NCI-H2171 (cell line): ENCODE measurements at places on chromosomes 13 and 19.

DNA sequence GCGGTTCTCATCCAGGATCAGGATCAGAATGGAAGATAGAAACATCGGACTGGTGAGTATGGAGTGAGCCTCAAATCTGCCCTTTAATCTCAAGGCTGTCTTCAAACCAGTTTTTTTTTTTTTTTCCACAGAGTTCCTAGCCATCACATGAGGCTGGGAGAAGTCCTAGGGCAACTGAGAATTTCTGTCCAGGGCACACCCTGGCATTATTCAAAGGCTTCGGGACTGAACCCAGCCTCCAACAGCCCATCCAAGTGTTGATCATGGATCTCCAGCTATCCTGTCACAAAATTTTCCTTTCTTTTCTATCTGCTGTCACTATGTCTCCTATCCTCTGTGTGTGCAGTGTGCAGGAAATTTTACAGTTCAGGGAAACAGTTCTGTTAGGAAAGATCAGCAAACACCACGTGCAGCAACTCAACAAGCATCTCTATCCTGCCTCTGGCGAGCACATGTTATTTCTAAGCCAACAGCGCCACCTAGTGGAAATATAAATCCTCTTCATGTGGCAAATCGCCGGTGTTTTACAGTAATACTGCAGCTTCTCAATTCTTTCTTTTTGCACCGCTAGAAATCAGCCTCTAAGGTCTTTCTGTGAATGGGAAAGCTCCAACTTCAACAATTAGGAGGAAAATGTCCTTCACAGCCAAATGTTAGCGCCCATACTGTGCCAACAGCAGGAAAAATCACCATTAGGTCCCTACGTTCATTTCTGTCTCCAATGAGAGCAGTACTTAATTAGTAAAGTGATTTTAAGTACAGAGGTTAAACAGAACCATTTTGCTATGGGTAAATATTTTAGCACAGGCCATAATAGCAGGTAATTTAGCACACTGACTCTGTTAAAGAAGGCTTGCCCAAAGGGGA lies 21.4 kb upstream of the ZNF181 start:
- peak; percentile 65 for DNase-seq

GRCh38 chr13:50275392-50276063 lies 260.3 kb downstream of the KCNRG start:
- DNase-seq = no peak

DNA sequence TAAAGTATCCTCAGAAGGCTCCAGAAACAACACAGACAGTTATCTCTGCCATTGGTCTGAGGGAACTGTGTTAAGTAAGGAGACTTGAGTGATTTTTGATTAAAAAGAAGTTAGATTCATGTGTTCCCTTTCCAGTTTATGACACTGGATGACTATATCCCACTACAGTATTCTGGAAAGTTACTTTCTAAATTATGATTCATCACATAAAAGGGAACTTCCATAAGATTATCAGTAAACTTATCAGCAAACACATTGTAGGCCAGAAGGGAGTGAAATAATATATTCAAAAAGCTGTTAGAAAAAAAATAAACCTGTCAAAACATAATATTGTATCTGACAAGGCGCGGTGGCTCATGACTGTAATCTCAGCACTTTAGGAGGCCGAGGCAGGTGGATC lies 700.0 kb downstream of the SLITRK6 start:
- no peak for DNase-seq

DNA sequence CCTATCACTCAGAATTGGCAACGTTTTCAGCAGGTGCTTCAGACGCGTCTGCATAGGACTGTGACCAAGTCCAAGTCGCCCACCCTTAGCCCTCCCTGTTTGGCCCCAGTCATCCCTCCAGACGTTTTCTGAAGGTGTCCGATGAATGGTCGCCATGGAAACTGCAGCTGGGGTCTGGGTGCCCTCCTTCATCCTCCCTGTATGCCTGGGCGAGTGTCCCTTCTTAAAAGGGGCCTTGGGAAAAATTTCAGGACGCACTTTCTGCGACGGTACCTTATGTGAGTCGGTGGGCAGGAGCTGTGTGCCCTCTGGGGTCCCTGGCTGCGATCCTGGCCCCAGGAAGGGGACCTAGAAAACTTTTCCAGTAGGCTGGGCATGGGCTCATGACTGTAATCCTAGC lies 25.1 kb downstream of the MAN2B1 start:
- no peak for DNase-seq

- DNase-seq = no peak
These were observed 19.7 kb upstream of the CPB2 start for GRCh38 chr13:46124531-46124966.

- no peak for DNase-seq
These were observed 7.4 kb upstream of the OXGR1 start for GRCh38 chr13:97001636-97002035.

DNA sequence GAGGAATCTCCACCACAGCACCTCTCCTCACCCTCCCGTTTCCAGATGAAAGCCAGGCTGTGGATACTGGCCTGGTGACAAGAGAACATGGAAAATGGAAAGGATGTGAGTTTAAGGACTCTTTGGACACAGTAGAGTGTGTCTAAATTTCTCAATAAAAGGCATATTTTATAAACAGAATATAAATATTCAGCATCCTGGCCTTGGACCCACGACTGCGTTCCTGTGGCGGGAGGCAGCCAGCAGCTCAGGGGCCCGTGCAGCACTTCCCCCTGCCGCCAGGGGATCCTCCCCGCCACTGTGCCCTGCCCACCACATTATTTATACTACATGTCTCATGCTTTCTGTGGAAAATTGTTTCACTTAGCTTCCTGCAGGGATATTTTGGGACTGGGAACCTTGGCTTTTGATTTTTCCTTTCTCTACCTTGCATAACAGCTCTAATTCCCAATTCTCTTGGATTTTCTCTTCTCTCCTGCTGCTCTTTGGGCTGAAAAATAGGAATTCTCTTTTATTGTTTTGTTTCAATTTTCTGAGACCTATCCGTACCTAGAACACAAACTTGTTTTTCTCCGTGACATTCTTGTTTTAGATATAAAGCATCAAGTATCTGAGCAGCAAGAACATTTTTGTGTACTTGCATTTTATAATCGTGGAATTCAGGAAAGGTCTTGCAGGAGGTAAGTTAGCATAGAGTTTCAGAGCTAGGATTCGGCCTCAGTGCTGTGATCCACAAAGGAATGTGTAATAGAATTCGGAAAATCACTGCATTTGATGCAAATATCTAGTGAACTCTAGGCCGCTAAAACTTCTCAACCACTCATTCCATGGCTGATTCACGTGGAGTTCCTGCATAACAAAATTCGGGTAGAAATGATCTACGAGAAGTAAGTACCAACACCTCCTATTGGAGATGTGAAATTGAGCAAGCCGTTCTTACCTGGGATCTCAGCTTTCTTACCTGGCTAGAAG lies 107.7 kb upstream of the SPATA13 start:
- no peak for DNase-seq

GRCh38 chr13:110258876-110259631 lies 47.9 kb downstream of the COL4A1 start:
- no peak for DNase-seq
